IPS-NIHi11 (cell line): ENCODE measurements at places on chromosomes 1 and 21.
A peak's percentile ranks its signal among the peaks of the same experiment; 100 is the strongest.

GRCh38 chr1:53811414-53811851 is 26.7 kb downstream of the NDC1 start:
- DNase-seq: peak; percentile 34

DNA sequence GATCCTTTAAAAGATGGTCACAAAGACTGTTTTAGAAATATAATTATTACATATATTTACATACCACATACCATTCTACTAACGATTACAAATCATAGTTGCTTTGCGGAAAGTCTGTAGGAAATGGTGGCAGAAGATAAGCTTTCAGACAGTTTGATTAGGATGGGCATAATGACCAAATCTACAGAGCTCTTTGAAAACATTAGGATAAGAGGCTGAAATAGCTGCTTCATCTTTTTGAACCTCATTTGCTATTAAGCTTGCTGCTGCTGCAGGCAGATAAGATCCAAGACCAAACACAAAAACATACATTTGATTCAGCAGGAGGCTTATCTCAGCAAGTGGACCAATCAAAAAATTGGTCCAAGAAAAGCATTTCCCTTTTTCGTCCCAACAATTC is 47.1 kb downstream of the DDAH1 start:
- no peak for DNase-seq

- no peak for DNase-seq
These were observed 137.8 kb downstream of the HIVEP3 start for GRCh38 chr1:41780916-41781315.

DNA sequence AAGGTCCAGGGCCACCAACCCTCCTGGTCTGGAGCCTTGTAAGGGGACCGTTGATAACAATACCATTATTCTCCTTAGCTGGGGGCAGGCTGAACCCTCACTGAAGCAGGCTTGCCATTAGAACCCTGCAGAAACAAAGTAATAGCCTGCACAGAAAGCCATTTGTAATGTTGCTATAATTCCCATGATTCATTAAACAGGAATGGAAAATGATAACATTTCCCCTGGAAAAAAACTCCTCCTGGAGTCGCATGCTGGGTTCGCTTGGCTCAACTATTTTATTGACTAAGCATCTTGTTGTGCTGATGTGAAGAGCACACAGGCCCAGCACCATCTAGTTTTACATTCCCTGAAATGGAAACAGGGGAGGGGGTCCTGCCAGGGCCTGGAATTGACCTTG is 155.6 kb upstream of the CSF3R start:
- no peak for DNase-seq

DNA sequence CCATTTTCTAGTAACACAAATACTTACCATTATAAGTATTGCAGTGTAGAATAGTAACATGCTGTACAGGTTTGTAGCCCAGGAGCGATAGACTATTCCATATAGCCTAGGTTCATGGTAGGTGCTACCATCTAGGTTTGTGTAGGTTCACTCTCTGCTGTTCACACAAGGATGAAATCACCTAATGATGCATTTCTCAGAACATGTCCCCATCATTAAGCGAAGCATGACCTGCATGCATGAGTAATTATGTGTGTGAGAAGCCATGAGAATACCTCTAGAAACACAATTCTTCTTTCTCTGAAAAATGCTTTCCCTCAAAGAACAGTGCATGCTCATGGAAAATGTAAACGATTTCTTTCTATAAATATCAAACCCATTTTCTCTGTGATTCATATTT is 69.3 kb downstream of the NR5A2 start:
- no peak for DNase-seq

- DNase-seq: no peak
These were observed 16.9 kb upstream of the PUM1 start for GRCh38 chr1:31082385-31082784.

- DNase-seq: no peak
These were observed 180.9 kb downstream of the PRDM16 start for GRCh38 chr1:3249631-3250501.

GRCh38 chr1:18319099-18319498 is 161.6 kb upstream of the KLHDC7A start:
- no peak for DNase-seq

DNA sequence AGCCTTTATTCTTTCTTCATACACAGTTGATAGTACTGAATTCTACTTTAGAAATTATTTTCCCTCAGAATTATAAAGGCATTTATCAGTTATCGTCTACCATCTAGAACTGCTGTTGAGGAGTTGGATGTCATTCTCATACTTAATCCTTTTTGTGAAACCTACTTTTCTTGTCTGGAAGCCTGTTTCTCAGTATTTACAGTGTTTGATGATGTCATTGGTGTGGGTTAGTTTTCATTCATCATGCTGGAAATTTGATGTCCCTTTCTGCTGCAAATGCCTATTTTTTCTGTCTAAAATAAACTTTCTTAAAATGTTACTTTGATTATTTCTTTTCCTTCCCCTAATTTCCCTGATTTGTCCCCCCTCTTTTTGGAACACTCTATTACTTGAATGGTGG is 22.8 kb upstream of the ZNF281 start:
- no peak for DNase-seq

GRCh38 chr1:212514056-212514614 is 81.4 kb downstream of the NENF start:
- DNase-seq: peak; percentile 62

GRCh38 chr1:101153692-101154091 is 83.1 kb upstream of the S1PR1 start:
- no peak for DNase-seq

GRCh38 chr1:115505148-115505571 is 136.6 kb upstream of the VANGL1 start:
- no peak for DNase-seq

DNA sequence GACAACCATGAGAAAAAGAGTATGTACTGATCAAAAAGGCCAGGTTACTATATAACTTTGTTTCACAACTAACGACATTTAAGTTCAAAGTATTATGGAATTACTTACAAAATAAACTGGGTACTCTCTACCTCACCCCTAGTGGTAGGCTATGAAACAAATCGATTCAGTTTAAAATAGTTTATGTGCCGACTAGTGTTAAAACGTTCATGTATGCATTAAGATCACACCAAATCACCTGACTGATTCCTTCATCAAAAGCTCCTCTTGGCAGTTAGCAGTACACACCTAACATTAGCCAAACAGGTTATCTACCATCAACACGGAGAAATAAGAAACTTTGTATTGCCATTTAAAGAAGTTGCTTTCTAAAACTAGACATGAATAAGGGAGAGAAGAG is 137.1 kb downstream of the AKT3 start:
- DNase-seq: no peak

GRCh38 chr1:225886159-225887029 is 2.6 kb downstream of the LEFTY1 start:
- DNase-seq: no peak

GRCh38 chr1:216576234-216576937 is 146.8 kb downstream of the ESRRG start:
- no peak for DNase-seq

DNA sequence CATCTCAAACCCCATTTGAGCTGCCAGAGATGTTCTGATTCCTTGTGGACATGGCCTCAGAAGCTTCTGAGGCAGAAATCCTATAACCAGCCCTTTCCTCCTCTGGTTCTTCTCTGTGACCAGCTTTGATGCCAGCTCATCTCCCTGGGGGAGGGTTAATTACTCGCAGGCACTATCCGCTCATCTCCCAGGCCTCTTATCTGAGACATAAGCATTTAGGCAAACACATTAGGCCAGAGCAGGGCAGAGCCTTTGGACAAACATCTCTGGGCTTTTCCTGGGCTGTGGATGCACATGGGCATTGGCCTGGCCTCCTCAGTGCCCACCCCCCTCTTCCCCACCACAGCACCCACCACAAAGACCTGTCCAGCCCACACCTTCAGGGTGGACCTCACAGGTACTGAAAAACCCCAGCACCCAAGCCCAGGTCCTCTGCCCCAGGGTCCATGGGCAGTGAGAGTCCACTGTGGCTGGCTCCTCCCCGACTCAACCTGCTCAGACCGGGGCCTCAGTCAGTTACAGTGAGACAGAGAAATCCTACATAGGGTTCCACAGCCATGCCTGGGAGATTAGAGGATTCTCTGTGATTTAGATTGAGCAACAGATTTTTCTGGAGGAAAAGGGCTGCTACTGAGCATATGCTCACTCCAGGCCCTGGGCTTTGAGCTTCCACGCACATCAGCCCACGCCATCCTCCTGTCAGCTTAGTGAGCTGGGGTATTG is 26.9 kb downstream of the IGSF21 start:
- DNase-seq: no peak

DNA sequence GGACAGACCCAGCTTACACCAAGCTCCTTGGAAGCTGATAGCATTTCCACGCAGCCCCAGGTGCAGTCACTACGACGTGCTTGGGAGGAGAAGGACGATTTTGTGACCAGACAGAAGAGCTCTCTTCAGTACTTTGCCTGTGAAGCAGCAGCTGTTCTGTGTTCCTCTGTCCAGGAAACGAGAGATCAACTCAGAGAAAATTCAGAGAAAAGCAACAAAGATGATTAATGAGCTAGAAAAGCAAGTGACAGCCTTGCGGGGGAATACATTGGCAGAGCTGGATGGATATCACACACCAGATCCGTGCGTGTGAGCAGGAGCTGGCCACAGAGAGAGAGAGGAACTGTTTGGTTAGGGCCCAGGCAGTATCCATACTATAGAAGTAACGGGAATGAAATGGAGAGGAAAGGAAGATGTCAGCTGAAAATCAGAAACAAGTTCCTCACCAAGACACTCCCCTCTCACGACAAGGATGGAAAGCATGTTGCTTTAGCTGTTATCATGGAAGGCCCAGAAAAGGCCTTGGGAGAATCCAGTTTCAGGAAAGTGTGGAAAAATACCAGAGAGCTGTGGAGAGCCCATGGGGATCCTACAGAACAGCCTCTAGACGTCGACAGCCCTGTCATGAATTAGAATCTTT is 106.2 kb downstream of the TOMM20 start:
- DNase-seq: no peak

DNA sequence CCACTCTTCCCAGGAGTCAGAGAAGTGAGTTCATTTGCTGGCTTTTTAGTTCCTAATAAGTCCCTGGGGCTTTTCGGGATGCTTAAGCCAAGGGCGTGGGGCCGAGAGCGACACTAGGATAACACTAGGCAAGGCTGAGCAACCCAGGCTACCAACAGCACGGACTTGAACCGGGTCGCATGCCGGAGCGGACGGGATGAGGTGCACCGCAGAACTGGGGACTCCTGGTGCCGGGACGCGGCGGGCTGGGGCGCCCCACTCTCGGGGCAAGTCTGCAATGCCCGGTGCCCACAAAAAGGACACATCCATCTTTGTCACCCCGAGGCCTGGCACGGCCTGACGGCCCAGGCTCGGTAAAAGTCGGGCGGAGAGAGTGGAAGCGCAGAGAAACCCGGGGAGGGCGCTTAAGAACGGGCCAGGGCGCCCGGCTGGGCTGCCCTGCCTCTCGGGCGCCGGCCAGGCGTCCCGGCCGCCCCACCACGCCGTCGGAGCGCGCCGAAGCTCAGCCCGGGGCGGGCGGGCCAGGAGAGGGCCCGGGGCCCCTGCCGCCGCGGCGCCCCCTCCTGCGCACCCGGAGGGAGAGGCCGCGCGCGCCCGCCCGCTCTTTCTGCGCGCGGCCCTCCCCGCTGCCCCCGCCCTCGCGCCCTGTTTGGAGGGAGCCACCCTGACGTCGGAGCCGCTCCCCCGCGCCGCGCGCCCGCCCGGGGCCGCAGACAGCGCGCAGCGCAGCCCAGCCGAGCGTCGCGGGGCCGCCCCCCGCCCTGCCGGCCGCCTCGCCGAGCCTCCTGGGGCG is at the start of gene NBL1:
Gene NBL1 (plus strand): TSS at position 710 of the 793 bp plus-strand sequence. CDS start 10,720 bp downstream, outside the sequence.
- peak; percentile 72 for DNase-seq

GRCh38 chr1:33895976-33896375 is 32.1 kb downstream of the HMGB4 start:
- no peak for DNase-seq

DNA sequence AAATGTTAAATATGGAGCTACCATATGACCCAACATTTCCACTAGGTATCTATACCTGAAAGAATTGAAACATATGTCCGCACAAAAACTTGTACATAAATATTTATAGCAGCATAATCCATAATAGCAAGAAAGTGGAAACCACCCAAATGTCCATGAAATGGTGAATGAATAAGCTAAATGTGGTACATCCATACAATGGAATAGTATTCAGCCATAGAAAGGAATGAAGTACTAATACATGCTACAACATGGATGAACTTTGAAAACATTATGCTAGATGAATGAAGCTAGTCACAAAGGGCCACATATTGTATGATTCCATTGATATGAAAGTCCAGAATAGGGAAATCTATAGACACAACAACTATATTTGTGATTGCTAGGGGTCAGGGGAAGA is 20.0 kb upstream of the BLACAT1 start:
- no peak for DNase-seq

GRCh38 chr21:39238275-39238674 is 55.0 kb upstream of the PSMG1 start:
- DNase-seq: no peak

- DNase-seq: no peak
These were observed 13.6 kb downstream of the DENND1B start for GRCh38 chr1:197761654-197762053.

- no peak for DNase-seq
These were observed 59.5 kb downstream of the CASZ1 start for GRCh38 chr1:10736634-10737586.

GRCh38 chr1:29732453-29732852 is 496.1 kb downstream of the PTPRU start:
- DNase-seq: no peak

- peak; percentile 33 for DNase-seq
These were observed 42.6 kb upstream of the SRSF10 start for GRCh38 chr1:24022581-24023361.

- DNase-seq: no peak
These were observed 14.0 kb downstream of the NR5A2 start for GRCh38 chr1:200041337-200042118.

DNA sequence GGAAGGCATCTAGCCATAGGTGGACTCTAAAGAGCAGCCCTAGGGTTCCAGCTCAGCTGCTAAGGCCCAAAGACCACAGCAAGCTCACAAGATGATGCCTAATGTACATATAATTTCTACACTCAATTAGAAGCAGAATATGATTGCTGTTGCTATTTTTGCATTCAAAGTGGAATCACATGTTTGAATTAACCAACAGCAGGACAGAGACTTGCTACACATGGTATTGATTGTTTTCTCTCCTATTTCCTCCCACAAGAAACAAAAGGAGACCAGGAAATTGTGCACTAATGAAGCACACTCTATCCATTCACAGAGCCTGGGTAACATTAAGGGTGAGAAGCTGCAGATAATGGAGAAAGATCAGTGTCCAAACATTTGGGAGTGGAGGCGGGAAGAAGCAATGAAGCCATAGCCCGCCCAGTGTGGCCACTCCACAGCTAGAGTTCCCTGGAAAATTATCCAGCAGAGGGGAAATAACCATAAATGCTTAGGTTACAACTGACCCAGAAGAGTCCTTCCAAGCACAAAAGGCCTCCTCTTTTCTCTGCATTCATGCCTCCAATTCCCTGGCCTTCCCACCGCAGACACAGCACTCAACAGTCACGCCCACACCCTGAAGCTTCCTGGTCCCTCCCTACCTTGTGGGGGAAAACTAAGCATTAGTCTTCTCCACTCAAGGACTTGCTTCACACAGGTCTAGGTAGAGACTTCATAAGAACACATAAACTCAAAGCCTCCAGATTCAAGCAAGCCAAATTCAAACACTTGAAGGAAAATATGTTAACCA is 7.5 kb downstream of the CNN3 start:
- DNase-seq: no peak
